NCI-H748 treated with DMSO at 0.1 percent for 48 hours (cell line): ENCODE measurements at places on chromosomes 16 and 17.

DNA sequence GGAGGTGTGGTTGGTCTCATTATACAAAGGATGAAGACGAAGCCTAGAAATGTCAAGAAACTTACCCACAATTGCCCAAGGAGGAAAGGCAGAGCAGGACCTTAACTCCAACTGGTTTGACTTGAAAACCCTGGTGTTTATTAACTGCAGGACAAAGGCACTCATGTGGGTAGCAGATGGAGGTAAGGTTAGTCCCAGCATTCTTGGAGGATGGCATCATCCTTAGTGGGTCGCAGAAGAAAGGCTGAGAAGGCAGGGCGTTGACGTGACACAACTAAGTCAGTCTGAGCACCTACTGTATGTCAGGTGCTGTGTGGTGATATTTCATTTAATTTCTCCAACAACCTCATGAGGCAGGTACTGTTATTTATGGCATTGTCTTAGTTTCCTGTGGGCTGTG, 101.3 kb downstream of the HAPSTR1 start:
- DNase-seq = no peak

GRCh38 chr16:53964145-53964790, 260.3 kb downstream of the FTO start:
- DNase-seq = no peak

GRCh38 chr16:1696863-1697262, 9.1 kb upstream of the MAPK8IP3 start:
- DNase-seq = no peak

DNA sequence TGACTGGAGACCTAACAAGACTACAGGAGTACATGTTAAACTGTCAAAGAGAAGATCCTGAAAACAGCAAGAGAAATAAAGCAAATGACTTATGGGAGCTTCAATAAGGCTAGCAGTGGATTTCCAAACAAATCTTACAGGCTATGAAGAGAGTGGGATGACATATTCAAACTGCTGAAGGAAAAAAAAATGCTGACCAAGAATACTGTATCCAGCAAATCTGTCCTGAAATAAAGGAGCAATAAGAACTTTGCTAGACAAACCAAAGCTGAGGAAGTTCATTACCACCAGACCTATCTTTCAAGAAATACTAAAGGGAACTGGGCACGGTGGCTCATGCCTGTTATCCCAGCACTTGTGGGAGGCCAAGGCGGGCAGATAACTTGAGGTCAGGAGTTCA, 28.6 kb downstream of the ZFP1 start:
- DNase-seq = no peak

GRCh38 chr17:1511756-1512321, 4.6 kb downstream of the INPP5K start:
- no peak for DNase-seq

DNA sequence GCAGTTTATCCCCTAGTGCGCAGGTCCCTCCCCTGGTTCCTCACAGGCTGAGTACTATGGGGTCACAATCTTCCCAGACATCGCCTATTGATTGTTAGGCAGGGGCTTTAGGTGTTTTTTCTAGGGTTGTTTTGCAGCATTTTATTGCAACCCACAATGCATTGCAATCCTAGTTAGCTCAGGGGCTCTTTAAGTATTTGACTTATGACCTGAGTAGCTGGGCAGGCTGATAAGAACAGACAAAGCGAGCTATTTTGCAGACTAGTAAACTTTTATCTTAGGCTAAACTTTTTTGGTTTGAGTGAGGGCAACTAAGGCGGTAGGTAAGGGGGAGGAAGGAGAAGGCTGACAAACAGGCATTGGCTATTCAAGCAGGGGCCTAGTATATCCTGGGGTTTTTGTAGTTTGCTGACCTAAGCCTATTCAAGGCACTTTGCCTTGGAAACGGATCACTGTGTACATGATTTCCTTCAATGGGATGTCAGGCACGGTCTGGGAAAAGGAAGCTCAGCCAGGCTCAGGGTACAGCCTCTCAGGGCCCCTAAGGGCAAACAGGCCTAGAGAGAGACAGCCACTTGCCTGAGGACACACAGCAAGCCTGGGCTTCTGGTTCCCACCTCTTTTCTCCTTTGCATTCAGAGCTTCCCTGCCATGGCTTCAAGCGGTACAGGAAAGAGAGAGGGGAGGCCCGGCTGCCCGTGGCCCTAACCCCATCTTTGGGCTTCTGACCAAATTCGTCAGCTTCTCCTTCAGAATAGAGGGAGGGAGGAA, 6.4 kb downstream of the DRC7 start:
- no peak for DNase-seq

DNA sequence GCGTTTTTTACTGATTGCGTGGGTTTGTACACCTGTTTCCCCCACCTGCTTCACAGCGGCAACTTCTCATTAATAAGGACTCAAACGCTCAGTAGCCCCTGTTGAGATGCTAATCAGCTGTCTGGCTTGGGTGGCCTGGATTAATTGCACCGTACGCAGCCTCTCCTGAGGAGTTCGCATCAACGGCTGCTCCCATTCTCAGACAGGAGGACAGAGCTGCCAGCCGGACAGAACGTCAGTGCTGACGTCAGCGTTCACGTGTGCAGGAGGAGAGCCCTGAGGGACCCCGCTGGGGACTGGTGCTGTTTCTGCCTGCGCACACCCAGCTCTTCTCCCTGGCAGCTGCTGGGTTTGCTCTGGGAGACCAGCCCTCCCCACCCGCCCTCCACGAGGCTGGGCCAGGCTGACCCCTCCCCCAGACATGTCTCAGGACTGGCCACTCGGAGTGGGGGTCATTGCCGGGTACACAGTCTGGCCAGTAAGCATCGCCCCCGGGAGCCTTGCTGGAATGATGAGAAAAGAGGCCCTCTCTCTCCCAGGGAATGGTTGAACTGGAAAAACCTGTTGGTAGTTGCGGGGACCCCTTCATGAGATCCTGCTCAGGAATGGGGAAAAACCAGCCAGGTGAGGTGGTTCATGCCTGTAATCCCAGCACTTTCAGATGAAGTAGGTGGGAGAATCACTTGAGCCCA, 5.7 kb upstream of the BANP start:
- peak; percentile 63 for DNase-seq

DNA sequence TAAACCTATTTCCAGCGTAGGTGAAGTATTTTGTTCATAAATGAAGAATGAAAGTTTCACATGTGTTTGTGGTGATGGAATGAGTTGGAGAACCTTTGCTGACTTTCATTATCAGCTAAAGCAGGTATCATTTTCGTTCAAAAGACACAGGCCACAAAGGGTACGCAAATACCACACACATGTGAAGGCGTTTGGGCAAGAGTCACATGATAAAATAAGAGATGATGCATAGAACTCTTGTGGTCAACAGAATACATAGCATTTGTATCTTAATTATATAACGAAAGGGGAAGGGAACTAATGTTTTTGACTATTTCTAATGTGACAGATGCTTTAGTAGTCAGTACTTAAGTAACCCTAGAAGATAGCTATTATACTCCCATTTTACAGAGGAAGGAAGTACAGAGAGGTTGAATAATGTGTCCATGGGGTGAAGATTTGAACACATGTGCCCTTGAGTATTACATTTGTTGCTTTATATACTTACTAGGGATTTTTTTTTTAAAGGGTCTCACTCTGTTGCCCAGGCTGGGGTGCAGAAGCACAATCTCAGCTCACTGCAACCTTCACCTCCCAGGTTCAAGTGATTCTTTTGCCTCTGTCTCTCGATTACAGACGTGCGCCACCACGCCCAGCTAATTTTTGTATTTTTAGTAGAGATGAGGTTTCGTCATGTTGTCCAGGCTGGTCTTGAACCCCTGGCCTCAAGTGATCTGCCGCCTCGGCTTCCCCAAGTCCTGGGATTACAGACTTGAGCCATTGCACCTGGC, 4.8 kb downstream of the RPA1 start:
- no peak for DNase-seq

- DNase-seq = no peak
Observed at GRCh38 chr16:27951489-27952120, 111.9 kb downstream of the GSG1L start.

- DNase-seq = no peak
Observed at GRCh38 chr16:4194661-4195060, 47.2 kb downstream of the SRL start.

- no peak for DNase-seq
Observed at GRCh38 chr17:13634021-13634420, 32.3 kb upstream of the HS3ST3A1 start.

- DNase-seq = no peak
Observed at GRCh38 chr17:72305472-72305871, 184.7 kb downstream of the SOX9 start.

GRCh38 chr17:82745524-82745923, 6.3 kb upstream of the TBCD start:
- peak; percentile 37 for DNase-seq
